Effector memory CD4-positive, alpha-beta T cell (primary cell): ENCODE measurements at places on chromosomes 4 and X.

DNA sequence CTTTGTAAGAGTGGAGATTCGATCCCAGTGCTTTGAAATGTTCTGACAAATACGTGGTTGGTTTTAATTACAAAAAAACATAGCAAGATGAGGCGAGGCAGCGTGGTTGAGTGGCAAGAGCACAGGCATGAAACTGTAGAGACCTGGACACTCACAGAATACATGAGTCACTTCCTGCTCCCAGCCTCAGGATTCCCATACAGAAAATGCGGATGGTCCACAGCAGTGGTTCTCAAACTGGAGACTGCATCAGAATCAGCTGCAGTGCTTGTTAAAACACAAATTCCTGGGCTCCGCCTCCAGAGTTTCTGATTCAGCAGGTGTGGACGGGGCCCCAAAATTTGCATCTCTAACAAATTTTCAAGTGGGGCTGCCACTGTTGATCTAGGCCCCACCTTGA lies 10.1 kb downstream of the OTOP1 start:
- DNase-seq, result no peak

- DNase-seq, result no peak
These were observed 86.8 kb upstream of the ZFP42 start for GRCh38 chr4:187908731-187909130.

- no peak for DNase-seq
These were observed 158.4 kb downstream of the PDHA2 start for GRCh38 chr4:95998311-95998710.

DNA sequence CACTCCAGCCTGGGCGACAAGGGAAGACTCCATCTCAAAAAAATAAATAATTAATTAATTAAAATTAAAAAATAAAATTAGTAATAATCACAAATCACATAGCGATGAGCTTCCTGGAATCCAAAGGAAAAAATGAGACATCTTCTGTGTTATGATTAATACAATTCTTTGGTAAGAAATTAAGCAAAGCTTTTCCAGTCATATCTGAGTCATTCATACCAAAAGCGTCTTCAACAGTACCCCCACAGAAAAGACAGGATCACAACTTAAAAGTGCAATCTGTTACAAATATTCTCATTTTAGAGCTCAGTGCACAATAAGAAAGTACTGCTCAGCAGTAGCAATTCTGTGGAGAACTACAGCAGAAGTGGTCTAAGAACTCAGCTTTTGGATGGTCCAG lies 168.5 kb upstream of the MXRA5 start:
- no peak for DNase-seq

- DNase-seq, result no peak
These were observed 9.9 kb downstream of the PIGG start for GRCh38 chr4:508675-509638.
